ENCODE measurements at places on chromosomes 5 and 9. TPM values are rescaled to one million over a fixed set of nuclear protein-coding genes. Genes with fewer than 3 reads are reported as not detected.

- no peak overlapping the region for H3K4me3 ChIP-seq
- DNase-seq = no peak
- no peak overlapping the region for H3K27ac ChIP-seq
- no peaks in the 10 kb centered on the region for H3K36me3 ChIP-seq
- H3K27me3 ChIP-seq = no peaks in the 10 kb centered on the region
- H3K4me1 ChIP-seq = peaks cover 7% of the 10 kb centered on the region
Measured at GRCh38 chr9:15240927-15241326, 66.1 kb downstream of the TTC39B start.

GRCh38 chr5:96584712-96585111, 77.5 kb upstream of the CAST start:
- no peak overlapping the region for H3K27ac ChIP-seq
- H3K27me3 ChIP-seq = no peaks in the 10 kb centered on the region
- no peak overlapping the region for H3K4me3 ChIP-seq
- DNase-seq = no peak
- no peaks in the 10 kb centered on the region for H3K36me3 ChIP-seq

- no peak overlapping the region for H3K27ac ChIP-seq
- no peaks in the 10 kb centered on the region for H3K36me3 ChIP-seq
- DNase-seq = no peak
- no peaks in the 10 kb centered on the region for H3K4me1 ChIP-seq
- no peak overlapping the region for H3K4me3 ChIP-seq
Measured at GRCh38 chr9:115777610-115778009, 376.0 kb upstream of the PAPPA start.

- H3K4me3 ChIP-seq = no peak overlapping the region
- DNase-seq = no peak
- no peak overlapping the region for H3K27ac ChIP-seq
- H3K4me1 ChIP-seq = peaks cover 17% of the 10 kb centered on the region
- H3K27me3 ChIP-seq = no peaks in the 10 kb centered on the region
- no peaks in the 10 kb centered on the region for H3K36me3 ChIP-seq
Measured at GRCh38 chr5:82119889-82120288, 148.1 kb downstream of the ATG10 start.

GRCh38 chr9:112140936-112141335, 34.2 kb downstream of the SUSD1 start:
- no peak overlapping the region for H3K4me3 ChIP-seq
- H3K27ac ChIP-seq = no peak overlapping the region
- H3K36me3 ChIP-seq = peaks cover 6% of the 10 kb centered on the region
- peaks cover 4% of the 10 kb centered on the region for H3K4me1 ChIP-seq

DNA sequence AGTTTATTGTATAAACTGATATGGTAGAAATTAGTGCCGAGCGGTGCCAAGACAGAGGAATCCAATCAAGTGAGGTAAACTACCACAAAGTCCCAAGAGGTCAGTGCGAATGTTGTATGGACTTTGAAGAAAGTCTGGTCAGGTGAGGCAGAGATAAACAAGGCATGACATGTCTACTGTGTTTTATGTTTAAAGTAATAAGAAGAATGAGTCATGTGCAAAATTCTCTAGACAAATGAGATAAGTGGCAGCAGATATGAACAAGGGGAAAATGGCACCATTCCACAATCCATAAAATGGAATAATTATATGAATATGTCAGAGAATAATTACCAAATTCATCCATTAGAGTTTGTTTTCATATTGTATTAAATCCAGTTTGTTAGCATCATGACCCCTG, 364.1 kb upstream of the CCNH start:
- H3K27me3 ChIP-seq = no peaks in the 10 kb centered on the region
- H3K36me3 ChIP-seq = no peaks in the 10 kb centered on the region
- no peak overlapping the region for H3K27ac ChIP-seq
- no peak for DNase-seq

DNA sequence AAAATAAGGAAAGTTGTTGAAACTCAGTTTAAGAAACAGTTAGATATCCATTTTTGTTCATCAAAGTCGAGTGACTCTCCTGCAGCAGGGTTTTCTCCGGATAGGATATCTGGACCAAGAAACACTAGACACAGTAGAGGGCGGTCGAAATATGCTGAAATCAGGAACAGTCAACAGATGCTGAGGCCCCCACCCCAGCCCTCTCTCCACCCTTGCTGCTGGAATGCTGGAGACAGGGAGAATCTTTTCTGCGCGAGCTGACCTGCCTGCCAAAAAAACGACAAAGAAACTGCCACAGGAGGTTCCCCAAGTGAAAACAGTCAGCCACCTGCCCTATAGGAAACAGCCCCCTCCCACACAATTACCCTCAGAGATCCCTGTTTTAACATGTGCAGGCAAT, 4.3 kb upstream of the IL13 start:
- H3K36me3 ChIP-seq = no peaks in the 10 kb centered on the region
- H3K27me3 ChIP-seq = no peaks in the 10 kb centered on the region
- H3K4me3 ChIP-seq = no peak overlapping the region
- no peak for DNase-seq
- H3K4me1 ChIP-seq = peaks cover 17% of the 10 kb centered on the region

DNA sequence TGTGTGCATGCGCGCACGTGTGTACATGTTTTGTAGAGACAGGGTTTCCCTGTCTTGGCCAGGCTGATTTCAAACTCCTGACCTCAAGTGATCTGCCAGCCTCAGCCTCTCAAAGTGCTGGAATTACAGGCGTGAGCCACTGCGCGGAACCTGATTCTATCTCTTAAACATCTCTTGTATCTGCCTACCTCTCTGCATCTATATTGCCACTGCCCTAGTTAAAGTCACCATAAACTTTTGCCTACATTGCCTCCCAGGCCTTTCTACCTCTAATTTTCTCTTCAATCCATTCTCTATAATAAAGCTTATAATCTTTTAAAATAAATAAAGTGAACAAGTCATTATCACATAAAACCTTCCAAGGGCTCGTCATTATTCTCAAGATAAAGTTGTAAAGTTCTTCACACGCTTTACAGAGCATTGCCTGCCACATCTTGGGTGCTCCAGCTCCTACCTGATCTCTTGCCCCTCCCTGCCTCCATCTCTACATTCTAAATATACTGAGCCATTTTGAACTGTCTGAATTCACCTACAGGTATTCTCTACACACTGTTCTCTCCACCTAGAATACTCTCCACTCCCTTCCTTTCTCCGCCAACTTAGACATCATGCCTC, 15.0 kb downstream of the TRPM6 start:
- no peaks in the 10 kb centered on the region for H3K36me3 ChIP-seq
- H3K4me1 ChIP-seq = no peaks in the 10 kb centered on the region
- no peak for DNase-seq
- no peak overlapping the region for H3K4me3 ChIP-seq

DNA sequence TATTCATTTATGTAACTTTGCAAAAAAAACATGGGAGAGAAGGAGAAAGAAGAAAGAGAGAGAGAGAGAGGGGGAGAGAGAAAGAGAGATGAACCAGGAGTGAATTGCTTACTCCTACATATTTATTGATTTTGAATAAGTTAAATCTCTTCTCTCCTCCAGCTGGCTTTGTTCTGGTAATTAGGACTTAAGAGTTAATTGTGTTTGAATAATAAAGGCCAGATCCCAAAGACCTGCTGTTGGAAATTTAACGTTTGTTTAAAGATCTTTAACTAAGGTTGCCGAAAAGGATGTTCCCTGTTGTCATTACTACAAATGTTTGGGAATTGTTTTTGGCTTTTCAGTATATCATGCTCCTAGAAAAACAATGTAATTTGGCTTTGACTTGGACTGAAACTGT, 473.0 kb downstream of the TUSC1 start:
- no peaks in the 10 kb centered on the region for H3K36me3 ChIP-seq
- no peaks in the 10 kb centered on the region for H3K27me3 ChIP-seq
- H3K4me1 ChIP-seq = no peaks in the 10 kb centered on the region
- no peak overlapping the region for H3K27ac ChIP-seq

TEX48 gene
- polyA plus RNA-seq = not detected

COL23A1 gene
- polyA plus RNA-seq = not detected

RAB3C gene
- polyA plus RNA-seq = 0.05 TPM

ASS1 gene
- 122 TPM for polyA plus RNA-seq

MARCOL gene
- polyA plus RNA-seq = not detected

COQ4 gene
- polyA plus RNA-seq = 36.0 TPM

Measured in HepG2 (cell line).